CD4-positive, alpha-beta T cell treated with Interleukin-1 beta for 1 hour (primary cell): ENCODE measurements at places on chromosomes 7 and 10.

DNA sequence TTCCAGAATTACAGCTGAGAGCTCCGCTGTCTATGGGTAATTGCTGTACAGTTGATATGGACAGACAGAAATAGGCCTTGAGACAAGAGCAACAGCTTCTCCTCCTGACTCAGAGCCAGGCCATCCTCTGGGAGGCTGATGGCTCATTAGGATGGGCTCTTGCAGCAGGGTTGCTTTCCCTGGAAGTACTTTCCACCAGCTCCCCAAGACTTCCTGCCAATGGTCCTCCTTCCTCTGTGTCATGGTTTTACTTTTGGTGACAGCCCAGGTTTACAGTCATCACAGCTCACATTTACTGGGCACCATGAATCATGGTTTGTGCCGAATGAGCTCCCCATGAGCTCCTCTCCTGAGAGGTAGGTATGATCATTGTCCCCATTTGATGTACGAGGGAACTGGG, 131.8 kb downstream of the HECW1 start:
- no peak for DNase-seq

DNA sequence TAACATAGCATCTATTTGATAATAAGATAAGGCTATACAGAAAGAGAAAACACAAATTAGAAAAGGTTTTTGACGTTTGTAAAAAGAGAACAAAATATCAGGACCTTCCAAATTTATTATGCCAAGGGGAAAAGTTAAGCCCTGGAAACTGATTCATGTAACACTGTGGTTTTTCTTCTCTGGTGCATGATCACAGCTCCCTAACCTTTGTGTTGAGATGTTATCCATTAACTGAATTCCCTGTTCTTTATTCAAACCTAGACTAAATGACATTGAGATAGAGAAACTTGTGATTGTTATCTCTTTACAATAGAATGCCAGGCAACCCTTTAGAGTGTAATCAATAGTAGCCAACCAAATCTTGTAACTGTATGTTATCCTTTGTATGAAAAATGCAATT, 141.5 kb upstream of the NRG3 start:
- DNase-seq, result no peak

GRCh38 chr7:101905203-101905865, 87.9 kb downstream of the CUX1 start:
- no peak for DNase-seq

GRCh38 chr10:124045801-124046355, 47.5 kb downstream of the CHST15 start:
- DNase-seq, result no peak

GRCh38 chr10:86064219-86064618, 302.4 kb downstream of the GRID1 start:
- no peak for DNase-seq

DNA sequence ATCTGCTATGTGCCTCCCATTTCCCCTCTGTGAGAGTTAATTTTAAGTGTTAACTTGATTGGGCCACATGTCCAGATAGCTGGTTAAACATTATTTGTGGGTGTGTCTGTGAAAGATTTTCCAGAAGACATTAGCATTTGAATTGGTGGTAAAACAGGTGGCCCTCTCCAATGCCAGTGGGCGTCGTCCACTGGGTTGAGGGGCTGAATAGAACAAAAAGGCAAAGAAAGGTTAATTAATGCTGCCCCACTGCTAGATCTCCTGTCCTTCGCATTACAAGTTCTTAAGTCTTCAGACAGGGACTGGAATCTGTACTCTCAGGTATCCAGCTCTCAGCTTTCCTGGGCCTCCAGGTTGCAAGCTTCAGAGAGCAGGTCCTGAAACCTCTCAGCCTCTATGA, 1160.9 kb upstream of the LRRN3 start:
- no peak for DNase-seq

GRCh38 chr10:88067737-88068136, 204.3 kb downstream of the PTEN start:
- no peak for DNase-seq

DNA sequence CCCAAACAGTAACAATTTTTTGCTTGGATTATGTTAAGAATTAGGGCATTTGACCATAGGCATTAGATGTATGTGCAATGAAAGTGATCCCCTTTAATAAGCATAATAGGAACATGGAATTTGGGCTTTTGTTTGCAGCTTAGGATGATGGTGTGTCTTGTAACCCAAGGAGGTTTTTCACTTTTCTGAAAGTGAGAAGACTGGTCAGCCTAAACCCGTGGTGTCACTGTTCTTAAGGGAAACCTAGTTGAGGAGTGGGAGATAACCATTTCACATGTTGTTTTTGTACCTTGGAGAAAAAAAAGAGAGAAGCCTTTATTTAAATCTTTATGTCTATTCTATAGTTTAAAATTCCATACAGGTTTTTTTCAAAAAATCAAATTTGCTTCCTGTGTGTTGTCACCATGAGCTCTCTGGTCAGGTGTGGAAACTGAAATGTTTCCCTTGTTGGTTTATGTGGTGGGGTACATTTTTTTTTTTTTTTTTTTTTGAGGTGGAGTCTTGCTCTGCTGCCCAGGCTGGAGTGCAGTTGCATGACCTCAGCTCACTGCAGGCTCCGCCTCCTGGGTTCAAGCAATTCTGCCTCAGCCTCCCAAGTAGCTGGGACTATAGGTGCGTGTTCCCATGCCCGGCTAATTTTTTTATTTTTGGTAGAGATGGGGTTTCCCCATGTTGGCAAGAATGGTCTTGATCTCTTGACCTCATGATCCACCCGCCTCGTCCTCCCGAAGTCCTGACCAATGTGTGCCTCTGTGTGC, 7.7 kb downstream of the CCM2 start:
- DNase-seq, result no peak
